ENCODE measurements at places on chromosomes 1 and 21. TPM values are rescaled to one million over a fixed set of nuclear protein-coding genes. Genes with fewer than 3 reads are reported as not detected.
A peak's percentile ranks its signal among the peaks of the same experiment; 100 is the strongest.

ANGPTL7 gene
- 2.6 TPM for total RNA-seq

PAPPA2 gene
- total RNA-seq = 0.43 TPM

IVNS1ABP gene
- 157 TPM for total RNA-seq

GRCh38 chr1:101463195-101463594, 226.4 kb downstream of the S1PR1 start:
- DNase-seq = no peak

AMY1C gene
- total RNA-seq = not detected

PRDM16 gene
- 222 TPM for total RNA-seq

DNA sequence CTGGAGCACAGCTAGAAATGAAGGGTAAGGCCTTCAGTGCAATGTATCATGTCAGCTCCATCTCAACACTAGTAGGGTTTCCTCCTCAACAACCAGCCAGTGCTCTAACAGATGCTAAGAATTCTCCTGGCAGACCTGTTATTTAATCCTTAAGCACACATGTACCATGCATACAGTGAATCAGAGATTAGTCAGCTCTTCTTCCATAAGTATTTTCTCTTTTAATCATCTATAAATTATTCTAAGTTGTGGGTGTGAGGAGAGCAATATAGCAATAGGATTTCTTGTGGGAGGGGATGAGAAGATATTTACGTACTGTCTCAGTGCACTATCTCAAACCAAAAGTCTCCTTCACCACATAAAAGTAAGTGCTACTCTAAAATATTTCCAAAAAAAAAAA, 95.3 kb downstream of the COP1 start:
- no peak for DNase-seq

- DNase-seq = no peak
Measured at GRCh38 chr1:155673003-155673402, 15.6 kb downstream of the YY1AP1 start.

ZSWIM5 gene
- total RNA-seq = 3.0 TPM

GRCh38 chr1:95086949-95087533, 14.3 kb upstream of the ALG14 start:
- DNase-seq = no peak

- no peak for DNase-seq
Measured at GRCh38 chr1:182817802-182818201, 21.3 kb upstream of the DHX9 start.

- peak; percentile 34 for DNase-seq
Measured at GRCh38 chr1:1832820-1833219, 54.5 kb upstream of the NADK start.

RGSL1 gene
- not detected for total RNA-seq

ZNF695 gene
- not detected for total RNA-seq

- DNase-seq = no peak
Measured at GRCh38 chr21:35996217-35996616, 64.1 kb downstream of the SETD4 start.

SERPINC1 gene
- 0.89 TPM for total RNA-seq

RAB25 gene
- total RNA-seq = 45.5 TPM

DNA sequence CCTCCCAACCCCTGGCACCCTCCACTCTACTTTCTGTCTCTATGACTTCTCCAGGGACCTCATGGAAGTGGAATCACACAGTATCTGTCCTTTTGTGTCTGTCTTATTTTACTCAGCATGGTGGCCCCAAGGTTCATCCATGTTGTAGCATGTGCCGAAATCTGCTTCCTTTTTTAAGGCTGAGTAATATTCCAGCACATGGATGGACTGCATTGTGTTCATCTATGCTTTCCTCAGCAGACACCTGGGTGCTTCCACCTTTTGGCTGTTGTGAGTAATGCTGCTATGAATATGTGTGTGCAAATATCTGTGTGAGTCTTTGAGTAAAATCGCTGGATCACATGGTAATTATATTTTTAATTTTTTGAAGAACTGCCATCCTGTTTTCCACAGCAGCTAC, 1.6 kb upstream of the PFKL start:
- no peak for DNase-seq

DNA sequence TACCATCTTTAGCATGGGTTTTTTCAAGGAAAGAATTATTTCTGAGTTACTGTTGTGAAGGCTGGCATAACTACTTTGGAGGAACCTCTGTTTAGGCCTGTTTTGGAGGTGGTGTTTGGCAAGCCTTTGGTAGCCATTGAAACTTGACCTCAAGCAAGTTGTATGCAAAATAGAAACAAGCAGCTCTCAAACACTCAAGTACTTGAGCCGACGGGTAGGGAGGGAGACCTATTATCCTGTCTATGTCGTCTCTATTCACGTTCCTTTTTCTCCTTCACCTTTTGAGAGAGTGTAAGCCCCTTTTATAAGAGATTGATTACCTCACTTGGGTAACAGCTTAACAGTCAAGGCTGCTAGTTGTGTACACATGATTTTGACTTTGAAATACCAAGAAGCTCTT, 878.3 kb upstream of the CXADR start:
- DNase-seq = no peak

DNA sequence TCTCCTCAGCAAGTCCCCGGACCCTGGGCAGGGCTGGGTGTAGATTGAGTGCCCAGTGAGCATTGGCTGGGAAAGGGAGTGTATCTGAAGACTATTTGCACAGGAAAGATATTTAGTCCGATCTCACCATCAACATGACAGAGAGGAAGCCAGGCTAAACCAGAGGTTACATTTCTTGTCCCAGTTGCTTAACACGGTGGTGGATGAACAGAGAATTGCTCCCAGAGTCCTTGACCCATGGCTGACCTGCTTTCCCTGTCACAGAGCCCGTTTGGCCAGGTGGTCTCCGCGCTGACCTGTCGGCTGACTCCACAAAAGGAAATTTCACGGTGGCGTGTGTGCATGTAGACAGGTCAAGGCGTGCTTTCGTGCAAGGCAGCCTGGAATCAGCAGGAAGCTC, 83.5 kb downstream of the BEND5 start:
- no peak for DNase-seq

DNA sequence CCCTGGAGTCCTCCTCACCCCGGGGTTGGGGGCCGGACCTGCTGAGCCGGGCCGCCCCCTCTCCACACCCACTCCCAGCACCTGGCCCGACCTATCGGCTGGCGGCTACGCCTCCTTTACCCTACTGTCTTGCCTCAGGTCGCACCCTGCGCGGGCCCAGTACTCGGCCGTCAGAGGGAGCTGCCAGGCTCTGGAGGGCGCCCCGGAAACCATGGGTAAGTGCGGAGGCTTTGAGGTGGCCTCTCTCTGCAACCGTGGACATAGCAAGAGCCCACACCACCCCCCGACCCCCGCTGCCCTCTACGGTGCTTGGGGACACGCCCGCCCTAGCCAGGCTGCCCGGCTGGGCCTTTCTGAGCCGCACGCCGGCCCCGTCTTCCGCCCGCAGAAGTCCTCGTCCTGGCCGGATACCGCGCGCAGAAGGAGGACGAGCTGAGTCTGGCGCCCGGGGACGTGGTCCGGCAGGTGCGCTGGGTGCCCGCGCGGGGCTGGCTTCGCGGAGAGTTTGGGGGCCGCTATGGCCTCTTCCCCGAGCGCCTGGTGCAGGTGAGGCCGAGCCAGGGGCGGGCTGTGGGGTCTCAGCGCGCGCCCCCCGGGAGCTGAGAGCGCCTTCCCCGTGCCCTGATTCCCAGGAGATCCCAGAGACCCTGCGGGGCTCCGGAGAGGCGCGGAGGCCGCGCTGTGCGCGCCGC, at the start of gene SH3D21:
TSS of gene SH3D21 (plus strand) at position 159 of the 692 bp plus-strand sequence. CDS start at position 212, 53 bp downstream.
- DNase-seq = peak; percentile 67

- peak; percentile 50 for DNase-seq
Measured at GRCh38 chr1:110060034-110060661, 10.3 kb downstream of the ALX3 start.

DNA sequence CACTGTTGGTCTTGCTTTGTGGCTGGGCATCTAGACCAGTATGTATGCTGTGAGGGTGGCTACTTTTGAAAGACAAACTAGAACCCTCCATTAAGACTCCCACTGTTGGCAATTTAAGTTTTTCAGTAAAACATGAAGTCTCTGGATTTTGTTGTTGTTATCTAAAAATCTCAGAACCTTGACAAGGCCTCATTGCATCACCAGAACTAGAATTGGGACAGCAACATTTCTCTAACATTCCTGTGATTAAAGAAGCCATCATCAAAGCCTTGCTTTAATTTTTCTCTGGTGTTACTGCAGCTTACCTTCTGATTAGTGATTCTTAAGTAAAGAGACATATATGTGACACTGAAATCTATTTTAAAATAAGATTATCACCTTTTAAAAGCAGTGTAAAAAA, 4.5 kb downstream of the TRIM67 start:
- DNase-seq = no peak

SPRR3 gene
- not detected for total RNA-seq

FMO1 gene
- total RNA-seq = not detected

AKR7A3 gene
- 269 TPM for total RNA-seq

GRCh38 chr1:66214901-66215300, 319.1 kb upstream of the SGIP1 start:
- DNase-seq = no peak

- DNase-seq = no peak
Measured at GRCh38 chr1:4699376-4700301, 45.2 kb downstream of the AJAP1 start.

GRCh38 chr1:48048064-48048463, 50.9 kb upstream of the TRABD2B start:
- DNase-seq = peak; percentile 52

SPATA1 gene
- total RNA-seq = 1.3 TPM

- DNase-seq = no peak
Measured at GRCh38 chr1:201719812-201720521, 109.0 kb upstream of the IPO9 start.

DNA sequence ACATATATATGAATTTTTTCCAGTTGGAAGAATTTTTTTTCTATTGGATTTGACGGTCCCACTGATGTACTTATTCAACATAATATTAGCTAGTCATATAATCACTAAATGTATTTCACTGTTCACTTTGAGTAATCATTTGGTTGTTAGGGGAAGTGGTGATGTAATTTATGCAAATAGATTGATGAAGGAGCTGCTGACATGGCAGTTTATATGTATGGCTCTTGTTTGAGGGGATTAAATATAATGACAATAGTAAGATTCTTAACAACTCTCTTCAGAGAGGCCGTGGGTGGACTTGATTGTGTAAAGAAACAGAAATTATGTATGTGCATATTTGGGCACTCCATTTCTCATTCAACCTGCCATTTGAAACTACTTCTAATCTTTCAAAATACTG, 653.6 kb upstream of the ADGRL4 start:
- DNase-seq = no peak

HPCAL4 gene
- not detected for total RNA-seq

THEM5 gene
- not detected for total RNA-seq

DNA sequence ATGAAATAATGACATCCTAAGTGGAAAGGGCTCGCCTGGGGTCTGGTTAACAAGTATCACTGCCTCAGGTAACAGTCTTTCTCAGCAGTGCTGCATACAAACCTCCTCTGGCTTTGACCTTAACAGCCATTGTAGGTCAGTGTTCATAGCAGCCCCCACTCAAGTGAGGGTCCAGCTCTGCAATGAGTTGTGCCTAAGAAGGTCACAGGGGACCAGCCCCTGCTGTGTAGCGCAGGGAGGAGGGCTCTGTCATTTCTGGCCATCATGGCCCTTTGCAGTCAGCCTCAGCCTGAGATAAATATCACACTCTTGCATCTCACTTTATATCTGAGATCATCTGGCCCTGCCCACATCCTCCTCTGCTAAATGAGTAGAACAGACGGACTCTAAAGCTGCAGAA, 18.1 kb upstream of the MYSM1 start:
- DNase-seq = no peak

OR2L5 gene
- not detected for total RNA-seq

GRCh38 chr1:232688398-232688797, 58.5 kb upstream of the SIPA1L2 start:
- no peak for DNase-seq

DNA sequence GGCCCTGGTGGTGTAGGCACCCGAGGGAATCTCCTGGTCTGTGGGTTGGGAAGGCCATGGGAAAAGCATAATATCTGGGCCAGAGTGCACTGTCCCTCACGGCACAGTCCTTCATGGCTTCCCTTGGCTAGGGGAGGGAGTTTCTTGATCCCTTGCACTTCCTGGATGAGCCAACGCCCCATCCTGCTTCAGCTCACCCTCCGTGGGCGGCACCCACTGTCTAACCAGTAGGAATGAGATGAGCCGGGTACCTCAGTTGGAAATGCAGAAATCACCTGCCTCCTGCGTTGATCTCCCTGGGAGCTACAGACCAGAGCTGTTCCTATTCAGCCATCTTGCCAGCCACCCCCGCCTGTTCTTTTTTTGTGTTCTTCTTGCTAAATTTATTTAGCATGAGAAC, 134.4 kb downstream of the LEPR start:
- DNase-seq = no peak

FCRL5 gene
- 4.8 TPM for total RNA-seq

RAD54L gene
- 2.3 TPM for total RNA-seq

GRCh38 chr1:180062452-180062971, 92.2 kb upstream of the QSOX1 start:
- no peak for DNase-seq

- DNase-seq = peak; percentile 95
Measured at GRCh38 chr1:223712194-223712849, at the start of gene CAPN2. Gene CAPN2 (plus strand): TSS chr1:223712539. CDS start chr1:223712641, 102 bp downstream.

ADCY10 gene
- total RNA-seq = not detected

GRCh38 chr1:68131261-68131660, 80.8 kb upstream of the DIRAS3 start:
- no peak for DNase-seq

CELA3B gene
- 84.3 TPM for total RNA-seq

CLCA1 gene
- 25.9 TPM for total RNA-seq

DNA sequence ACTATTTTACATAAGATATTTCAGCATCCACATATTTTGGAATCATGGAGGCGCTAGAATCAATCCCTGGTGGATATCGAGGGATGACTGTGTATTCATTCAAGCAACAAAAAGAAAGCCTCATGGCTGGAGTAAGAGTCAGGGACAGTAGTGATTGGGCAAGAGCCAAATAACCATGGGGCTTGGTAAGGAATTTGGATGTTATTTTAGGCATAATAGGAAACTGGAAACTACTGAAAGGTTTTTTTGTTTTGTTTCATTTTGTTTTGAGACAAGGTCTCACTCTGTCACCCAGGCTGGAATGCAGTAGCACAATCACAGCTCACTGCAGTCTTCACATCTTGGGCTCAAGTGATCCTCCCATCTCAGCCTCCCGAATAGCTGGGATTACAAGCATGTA, 33.8 kb upstream of the EYA3 start:
- no peak for DNase-seq

GRCh38 chr1:241212628-241213027, 144.4 kb downstream of the RGS7 start:
- DNase-seq = no peak

OR2M3 gene
- not detected for total RNA-seq

ZFP69B gene
- not detected for total RNA-seq

- DNase-seq = no peak
Measured at GRCh38 chr1:209549443-209550205, 33.9 kb upstream of the CAMK1G start.
